ENCODE measurements at places on chromosomes 7 and 10. TPM values are rescaled to one million over a fixed set of nuclear protein-coding genes. Genes with fewer than 3 reads are reported as not detected.

Gene PHYHIPL
- polyA plus RNA-seq: 2.1 TPM

- DNase-seq: no peak
Observed at GRCh38 chr10:83276971-83277370, 862.3 kb upstream of the GHITM start.

DNA sequence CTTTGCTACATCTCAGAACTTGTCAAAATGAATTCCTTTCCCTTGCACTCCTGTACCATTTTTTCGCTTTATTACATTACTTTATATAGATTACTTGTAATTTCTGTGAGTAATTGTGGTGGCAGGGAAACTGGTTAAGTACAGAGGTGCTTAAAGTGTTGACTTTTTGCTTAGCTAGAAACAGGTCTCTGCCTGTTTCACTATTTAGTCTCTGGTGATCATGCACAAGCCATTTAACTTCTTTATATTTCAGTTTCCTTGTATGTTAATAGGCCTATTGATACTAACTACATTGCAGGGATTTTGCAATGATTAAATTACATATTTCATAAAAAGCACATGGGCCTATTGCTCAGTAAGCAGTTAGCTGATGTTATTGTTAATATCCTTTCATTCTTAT is 233.8 kb downstream of the PRKG1 start:
- no peak for DNase-seq

Gene ATP6V1F
- polyA plus RNA-seq: 109 TPM

DNA sequence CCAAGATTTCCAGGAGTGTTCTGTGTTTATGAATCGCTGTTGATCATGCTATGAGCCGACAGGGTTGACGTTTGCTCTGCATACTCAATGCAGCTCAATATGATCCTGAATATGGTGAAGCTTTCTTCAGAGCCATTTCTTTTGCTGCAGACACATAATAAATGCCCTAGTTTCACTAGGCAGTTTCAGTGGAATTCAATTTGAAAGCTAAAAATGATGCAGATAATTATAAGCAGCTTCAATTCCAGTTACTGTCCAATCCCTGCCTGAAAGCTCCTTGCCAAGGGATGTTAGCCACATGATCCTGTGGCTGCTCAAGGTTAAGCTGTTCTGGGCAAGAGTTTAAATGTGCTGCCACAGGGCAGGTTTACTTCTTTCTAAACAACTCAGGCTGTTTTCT is 805.6 kb downstream of the NRG3 start:
- DNase-seq: no peak

- no peak for DNase-seq
Observed at GRCh38 chr7:52639981-52640380, 395.5 kb upstream of the POM121L12 start.

- no peak for DNase-seq
Observed at GRCh38 chr10:13673156-13673555, 86.4 kb downstream of the PRPF18 start.

Gene TRPV5
- not detected for polyA plus RNA-seq

Gene GIMAP6
- polyA plus RNA-seq: 15.3 TPM

DNA sequence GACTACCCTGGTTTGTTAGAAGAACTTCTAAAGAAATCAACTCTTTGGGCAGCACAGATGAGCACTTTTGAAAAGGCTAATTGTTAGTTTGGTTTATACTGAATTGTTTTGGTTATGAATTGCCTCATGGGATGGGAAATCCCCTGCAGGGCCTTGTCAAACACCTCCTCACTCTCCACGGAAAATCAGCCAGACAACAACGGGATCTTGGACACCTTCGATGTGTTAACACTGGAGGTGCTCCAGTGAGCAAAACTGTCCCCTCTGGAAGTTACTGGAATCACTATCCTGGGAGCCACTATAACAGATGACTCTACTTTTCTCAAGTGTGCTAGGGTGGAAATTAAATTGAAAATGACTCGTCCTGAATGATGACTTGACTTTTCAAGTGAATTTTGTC is 38.7 kb downstream of the CDK6 start:
- DNase-seq: no peak

DNA sequence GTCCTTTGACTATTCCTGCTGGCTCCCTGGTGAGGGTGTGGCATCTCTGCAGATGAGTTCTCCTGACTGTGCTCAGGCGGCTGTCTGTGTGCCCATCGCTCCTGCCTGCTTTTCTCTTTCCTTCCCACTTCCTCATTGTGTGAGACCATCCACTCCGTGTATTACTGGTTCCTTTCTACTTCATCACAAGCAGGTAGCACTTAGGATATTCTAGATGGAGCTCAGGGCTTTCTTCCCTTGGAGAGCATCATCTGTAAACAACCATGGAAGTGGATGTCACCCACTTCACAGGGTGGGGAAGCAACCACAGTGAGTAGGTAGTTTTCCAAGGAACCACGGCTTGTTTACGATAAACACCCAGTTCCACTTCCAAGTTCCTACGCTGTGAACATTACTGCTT is 15.7 kb downstream of the DNAJB6 start:
- no peak for DNase-seq

- DNase-seq: no peak
Observed at GRCh38 chr7:71507680-71508602, 376.0 kb downstream of the GALNT17 start.

GRCh38 chr7:23356726-23357125 is 57.6 kb downstream of the MALSU1 start:
- DNase-seq: no peak

- peak; percentile 25 for DNase-seq
Observed at GRCh38 chr7:78510580-78511188, 712.1 kb downstream of the PHTF2 start.

DNA sequence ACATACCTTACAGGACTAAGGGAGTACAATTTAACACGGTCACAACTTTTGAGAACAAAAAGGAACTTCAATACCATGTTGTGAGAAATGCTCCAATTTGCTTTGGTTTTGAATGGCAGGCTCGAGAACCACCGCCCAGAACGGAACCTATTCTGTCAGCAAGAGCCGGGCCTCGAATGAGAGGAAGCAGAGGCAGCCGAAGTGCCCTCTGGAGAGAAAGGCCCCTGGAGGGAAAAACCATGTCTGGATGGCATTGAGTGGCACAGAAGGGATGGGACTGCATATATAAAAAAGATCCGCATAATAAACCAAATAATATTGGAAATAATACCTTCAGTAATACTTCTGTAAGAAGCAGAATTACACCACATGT is 85.6 kb downstream of the CHST15 start:
- no peak for DNase-seq
